ENCODE measurements at places on chromosomes 5 and 9. TPM values are rescaled to one million over a fixed set of nuclear protein-coding genes. Genes with fewer than 3 reads are reported as not detected.
A peak's percentile ranks its signal among the peaks of the same experiment; 100 is the strongest.

Gene TYRP1
- not detected for polyA plus RNA-seq

Gene TEX53
- not detected for polyA plus RNA-seq

Gene UCK1
- polyA plus RNA-seq = 55.2 TPM

DNA sequence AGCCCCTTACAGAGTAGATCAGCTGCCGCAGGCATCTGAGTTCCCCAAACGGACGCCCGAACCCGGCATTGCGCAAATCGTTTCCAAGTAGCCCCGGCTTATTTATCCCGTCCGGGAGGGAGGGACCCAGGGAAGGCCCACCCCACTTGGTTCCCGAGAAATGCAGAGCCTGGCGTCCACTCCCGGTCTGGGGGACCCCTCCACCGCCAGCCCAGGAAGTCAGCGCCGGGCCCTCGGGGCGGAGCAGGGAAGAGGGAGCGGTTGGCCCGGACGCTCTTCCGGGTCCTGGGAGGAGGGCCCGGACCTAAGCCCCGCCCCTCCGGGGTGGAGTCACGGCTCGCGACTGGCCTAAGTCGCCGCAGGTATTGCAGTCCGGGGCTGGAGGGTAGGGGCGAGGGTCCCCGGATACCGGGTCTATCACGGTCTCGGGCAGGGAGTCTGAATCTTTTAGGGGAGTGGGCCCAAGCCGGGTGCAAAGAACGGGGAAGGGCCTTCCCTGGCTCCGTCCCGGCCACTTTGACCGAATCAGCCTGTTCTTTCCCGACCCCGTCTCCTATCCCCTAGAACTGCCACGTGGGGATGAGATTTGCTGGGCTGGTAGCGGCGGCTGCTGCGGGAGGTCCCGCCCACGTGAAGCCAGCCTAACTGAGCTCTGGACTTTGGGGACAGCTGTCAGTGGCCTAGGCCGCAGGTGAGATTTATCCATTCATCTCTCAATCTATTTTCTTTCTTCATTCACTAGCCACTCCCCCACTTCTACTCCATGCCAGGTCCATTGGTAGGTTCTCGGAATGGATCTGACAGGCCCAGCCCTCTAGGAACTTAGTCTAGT is at the start of gene RABEPK:
RABEPK (plus strand) TSS at position 327 of the 832 bp plus-strand sequence. CDS start 2,472 bp downstream, outside the sequence.
- peak within 1 kb of the TSS; percentile 54 for H3K4me3 ChIP-seq
- peak within 1 kb of the TSS; percentile 92 for H3K27ac ChIP-seq
- peaks cover 7% of the 10 kb centered on the region for H3K4me1 ChIP-seq
- no peaks in the 10 kb centered on the region for H3K27me3 ChIP-seq

DNA sequence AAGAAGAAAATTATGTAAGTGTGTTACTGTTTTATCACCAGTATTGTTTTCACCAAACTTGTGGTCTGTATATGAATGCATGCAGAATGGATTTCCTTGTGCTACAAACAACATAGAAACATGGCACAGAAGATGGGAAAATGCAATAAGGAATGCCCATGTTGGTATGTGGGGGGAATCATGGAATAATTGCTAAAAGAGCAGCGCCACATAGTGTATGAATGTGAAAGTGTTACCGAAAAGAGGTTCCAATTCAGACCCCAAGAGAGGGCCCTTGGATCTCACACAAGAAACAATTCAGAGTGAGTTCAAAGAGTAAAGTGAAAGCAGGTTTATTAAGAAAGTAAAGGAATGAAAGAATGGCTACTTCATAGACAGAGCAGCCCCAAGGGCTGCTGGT is 26.4 kb upstream of the TYRP1 start:
- no peaks in the 10 kb centered on the region for H3K36me3 ChIP-seq
- no peaks in the 10 kb centered on the region for H3K27me3 ChIP-seq
- H3K27ac ChIP-seq = no peak overlapping the region
- H3K4me1 ChIP-seq = no peaks in the 10 kb centered on the region
- H3K4me3 ChIP-seq = no peak overlapping the region
- DNase-seq = no peak

GRCh38 chr9:22919423-22919822 is 472.8 kb downstream of the DMRTA1 start:
- no peaks in the 10 kb centered on the region for H3K27me3 ChIP-seq
- no peaks in the 10 kb centered on the region for H3K4me1 ChIP-seq
- H3K36me3 ChIP-seq = no peaks in the 10 kb centered on the region
- H3K27ac ChIP-seq = no peak overlapping the region
- DNase-seq = no peak
- no peak overlapping the region for H3K4me3 ChIP-seq

- peaks cover 8% of the 10 kb centered on the region for H3K36me3 ChIP-seq
- peaks cover 4% of the 10 kb centered on the region for H3K4me1 ChIP-seq
- peak; percentile 45 for DNase-seq
- no peaks in the 10 kb centered on the region for H3K27me3 ChIP-seq
- no peak overlapping the region for H3K4me3 ChIP-seq
Observed at GRCh38 chr9:113999256-114000062, 78.6 kb downstream of the AMBP start.

- H3K4me3 ChIP-seq = no peak overlapping the region
- DNase-seq = no peak
- peaks cover 17% of the 10 kb centered on the region for H3K4me1 ChIP-seq
- H3K27me3 ChIP-seq = no peaks in the 10 kb centered on the region
- H3K36me3 ChIP-seq = no peaks in the 10 kb centered on the region
- H3K27ac ChIP-seq = no peak overlapping the region
Observed at GRCh38 chr5:173793648-173794548, 94.3 kb upstream of the CPEB4 start.

GRCh38 chr5:61619777-61620518 is 287.9 kb downstream of the ZSWIM6 start:
- peaks cover 3% of the 10 kb centered on the region for H3K4me1 ChIP-seq
- no peak for DNase-seq
- H3K4me3 ChIP-seq = no peak overlapping the region
- H3K36me3 ChIP-seq = no peaks in the 10 kb centered on the region
- no peak overlapping the region for H3K27ac ChIP-seq
- no peaks in the 10 kb centered on the region for H3K27me3 ChIP-seq

- no peak overlapping the region for H3K4me3 ChIP-seq
- no peaks in the 10 kb centered on the region for H3K27me3 ChIP-seq
- peaks cover 58% of the 10 kb centered on the region for H3K4me1 ChIP-seq
- DNase-seq = no peak
- no peak overlapping the region for H3K27ac ChIP-seq
Observed at GRCh38 chr9:109005678-109006077, 7.6 kb downstream of the CTNNAL1 start.

All from adrenal gland (tissue), 19 donors.